ENCODE measurements at places on chromosomes 16 and 17.

DNA sequence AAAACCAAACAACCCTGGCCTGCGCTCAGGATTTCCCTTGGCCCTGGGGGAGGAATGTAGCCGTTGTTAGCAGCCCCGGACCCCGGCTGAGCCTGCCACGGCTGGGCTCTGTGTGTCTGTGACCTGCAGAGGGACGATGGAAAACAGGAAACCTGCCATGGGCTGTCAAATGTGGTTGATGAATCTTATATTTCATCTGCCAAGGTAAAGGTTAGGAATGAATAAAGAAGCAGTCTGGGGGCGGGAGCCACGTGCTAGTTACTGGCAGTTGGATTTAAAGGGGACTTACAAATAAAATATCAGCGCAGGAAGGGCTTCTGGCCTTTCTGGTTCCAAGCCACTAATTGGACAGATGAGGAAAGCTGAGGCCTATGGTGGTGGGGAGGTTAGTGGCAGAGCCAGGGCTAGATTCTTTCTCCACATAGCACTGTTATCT, at the start of gene KRT23:
Gene KRT23 (minus strand): TSS at position 263 of the 436 bp plus-strand sequence. CDS start 1,043 bp downstream, outside the sequence.
- DNase-seq, result no peak

DNA sequence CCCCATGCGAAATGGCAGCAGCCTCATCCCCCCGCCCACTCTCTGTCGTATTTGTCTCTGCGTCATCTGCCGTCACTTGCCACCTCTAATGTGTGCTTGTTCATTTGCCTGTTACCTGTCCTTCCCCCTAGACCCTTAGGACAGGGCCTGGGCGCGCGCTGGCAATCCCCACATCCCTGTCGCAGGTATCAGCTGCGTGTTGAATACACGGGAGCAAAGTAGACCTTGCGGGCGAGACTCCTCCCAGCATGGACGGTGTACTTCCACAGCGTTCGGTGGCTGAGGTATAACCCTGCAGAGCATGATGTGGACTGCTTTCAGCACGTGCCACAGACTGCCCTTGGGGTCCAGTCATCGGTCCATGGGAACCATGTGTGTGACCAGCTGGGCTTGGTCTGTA, 170.1 kb upstream of the CHMP6 start:
- DNase-seq, result no peak

DNA sequence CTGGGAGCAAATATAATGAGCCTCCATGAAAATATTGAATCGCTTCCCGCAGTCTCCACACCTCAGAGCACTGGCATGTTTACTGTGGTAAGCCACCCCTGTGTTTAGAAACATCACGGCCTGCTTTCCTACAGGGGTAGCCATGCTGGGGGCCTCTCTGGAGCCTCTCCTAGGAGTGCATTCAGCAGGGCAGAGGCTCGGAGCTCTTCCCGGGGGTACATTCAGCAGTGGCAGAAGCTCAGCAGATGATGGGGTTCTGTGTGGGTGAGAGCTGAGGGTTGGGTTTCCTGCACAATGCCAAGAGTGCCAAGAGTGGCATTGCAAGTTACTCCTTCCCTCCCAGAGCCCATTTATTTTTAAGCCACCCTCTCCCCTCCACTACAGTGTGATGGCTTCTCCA, 386.6 kb downstream of the SEC14L1 start:
- no peak for DNase-seq

- no peak for DNase-seq
These were observed 6.9 kb upstream of the KRT17 start for GRCh38 chr17:41631025-41631897.

- no peak for DNase-seq
These were observed 2.4 kb upstream of the C1QTNF8 start for GRCh38 chr16:1098266-1098991.

- DNase-seq, result no peak
These were observed at the start of gene FLII for GRCh38 chr17:18258356-18259038. FLII (minus strand) TSS chr17:18258738; CDS start chr17:18258690, 48 bp downstream.

DNA sequence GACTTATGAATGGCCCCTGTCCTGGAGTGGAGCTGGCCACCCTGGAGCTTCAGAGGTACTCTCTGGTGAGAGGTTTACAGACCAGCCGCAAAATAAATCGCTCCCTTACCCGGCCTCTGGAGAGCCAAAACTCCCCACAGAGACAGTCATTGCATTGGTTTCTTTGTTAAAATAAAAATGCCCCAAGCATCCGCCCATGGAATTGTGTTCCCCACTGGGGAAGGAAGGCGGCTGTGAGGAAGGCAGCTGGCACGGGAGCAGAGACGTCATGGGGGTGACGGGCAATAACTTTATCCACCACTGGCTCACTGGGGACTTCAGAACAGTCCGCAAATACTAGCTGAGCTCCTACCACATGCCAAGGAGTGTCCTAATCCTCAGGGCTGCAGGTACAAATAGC, 266.2 kb upstream of the FOXF1 start:
- no peak for DNase-seq

- DNase-seq, result no peak
These were observed 22.9 kb downstream of the ALDH3A2 start for GRCh38 chr17:19671433-19671832.

DNA sequence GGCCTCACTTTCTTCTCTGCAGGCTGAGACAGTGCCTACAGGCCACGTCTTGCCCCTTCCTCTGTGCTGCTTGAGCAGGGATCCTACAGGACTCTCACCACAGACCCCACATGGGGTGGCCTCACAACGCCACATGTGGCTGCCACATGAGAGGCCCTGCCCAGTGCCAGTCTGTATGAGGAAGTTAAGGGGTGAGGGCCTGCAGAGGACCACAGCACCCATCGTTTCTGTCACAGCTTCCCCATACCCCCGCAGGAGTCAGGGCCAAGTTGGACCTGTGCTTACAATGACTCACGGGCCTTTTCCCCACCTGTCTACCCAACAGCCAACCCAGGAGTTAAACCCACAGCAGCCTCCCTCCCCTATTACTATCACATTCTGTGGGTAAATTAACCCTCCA, 2.9 kb upstream of the GSDMB start:
- no peak for DNase-seq

GRCh38 chr16:4147236-4147635, 31.0 kb upstream of the ADCY9 start:
- no peak for DNase-seq

DNA sequence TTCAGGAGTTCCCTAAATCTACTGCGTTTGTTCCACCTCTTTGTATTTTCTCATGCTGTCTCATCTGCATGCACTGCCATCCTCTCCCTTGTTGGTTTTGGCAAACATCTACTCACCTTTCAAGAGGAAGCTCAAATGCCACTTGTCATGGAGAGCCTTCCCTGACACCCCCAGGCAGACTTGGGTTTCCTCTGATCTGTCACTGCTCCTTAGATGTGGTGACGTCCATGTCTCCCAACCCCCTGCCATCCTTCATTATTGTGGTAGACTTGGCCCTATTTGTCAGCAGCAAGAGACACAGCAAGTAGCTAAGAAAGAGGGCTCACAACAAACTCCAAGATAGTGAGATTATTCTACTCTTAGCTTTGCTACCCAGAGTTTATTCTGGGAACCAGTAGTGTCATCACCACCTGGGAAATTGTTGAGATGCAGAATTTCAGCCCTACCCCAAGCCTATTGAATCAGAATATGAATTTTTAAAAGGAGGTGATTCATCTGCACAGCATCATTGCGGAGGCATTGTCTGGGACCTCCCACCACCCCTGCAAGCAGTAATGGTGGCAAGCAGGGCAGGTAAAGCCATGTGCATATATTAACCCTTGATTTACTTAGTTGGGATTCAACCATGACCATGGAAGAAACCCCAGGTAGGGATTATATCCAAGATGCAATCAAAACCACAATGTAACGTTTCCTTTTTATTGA, 248.9 kb downstream of the SHISA9 start:
- no peak for DNase-seq

DNA sequence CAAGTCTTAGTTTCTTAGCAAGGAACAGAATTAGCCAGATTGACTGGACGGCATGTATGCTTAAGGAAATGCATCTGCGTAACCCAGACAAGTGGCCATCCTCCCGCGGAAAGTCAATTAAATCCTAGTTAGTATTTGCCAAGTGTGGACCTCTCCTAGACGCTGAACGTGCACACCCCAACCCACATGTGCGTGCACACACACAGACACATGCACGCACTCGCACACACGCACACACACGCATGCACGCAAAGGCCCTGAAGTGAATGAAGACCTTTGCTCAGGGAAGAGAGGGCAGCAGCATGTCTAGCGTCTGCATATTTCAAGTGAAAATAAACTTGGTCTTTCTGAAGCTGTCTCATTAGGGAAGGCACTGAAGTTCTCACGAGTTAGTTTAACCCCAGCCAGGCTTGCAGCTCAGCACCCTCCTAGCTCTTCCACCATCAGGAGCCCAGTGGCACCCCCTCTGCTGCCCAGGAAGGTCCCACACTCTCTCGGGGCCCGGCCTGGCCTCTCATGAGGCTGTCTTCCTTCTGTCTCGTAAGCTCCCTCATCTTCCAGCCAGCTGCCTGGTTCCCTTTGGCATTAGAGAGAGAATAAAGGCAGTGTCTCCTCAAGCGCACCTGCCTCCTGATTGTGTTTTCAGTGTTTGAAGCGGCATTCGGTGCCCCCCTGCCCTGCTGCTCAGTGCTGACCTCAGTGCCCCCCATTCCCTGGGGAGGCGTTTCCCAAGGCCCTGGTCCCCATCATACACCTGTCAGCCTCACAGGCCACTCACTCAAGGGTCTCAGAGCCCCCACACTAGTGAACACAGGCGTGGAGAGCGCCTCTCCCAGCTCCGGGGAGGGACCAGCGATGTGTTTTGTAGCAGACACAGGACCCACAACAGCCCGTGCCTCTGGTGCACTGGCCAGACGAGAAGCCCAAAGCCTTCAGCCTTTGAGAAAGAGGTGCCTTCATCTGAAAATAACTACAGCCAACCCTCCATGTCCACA, 52.2 kb upstream of the CHMP6 start:
- no peak for DNase-seq

- DNase-seq, result no peak
These were observed 19.0 kb upstream of the CPHXL start for GRCh38 chr16:75745242-75745641.

GRCh38 chr17:57567251-57567650, 177.8 kb downstream of the CCDC182 start:
- DNase-seq, result peak; percentile 86

GRCh38 chr16:87754535-87754934, 11.3 kb downstream of the KLHDC4 start:
- no peak for DNase-seq

- no peak for DNase-seq
These were observed 54.2 kb downstream of the CDRT4 start for GRCh38 chr17:15413101-15413771.

GRCh38 chr17:4560421-4560820, at the start of gene GGT6:
GGT6 (minus strand) TSS chr17:4560577; CDS start chr17:4560521, 56 bp downstream.
- no peak for DNase-seq

- DNase-seq, result no peak
These were observed 4.9 kb downstream of the ZG16B start for GRCh38 chr16:2834968-2835367.

DNA sequence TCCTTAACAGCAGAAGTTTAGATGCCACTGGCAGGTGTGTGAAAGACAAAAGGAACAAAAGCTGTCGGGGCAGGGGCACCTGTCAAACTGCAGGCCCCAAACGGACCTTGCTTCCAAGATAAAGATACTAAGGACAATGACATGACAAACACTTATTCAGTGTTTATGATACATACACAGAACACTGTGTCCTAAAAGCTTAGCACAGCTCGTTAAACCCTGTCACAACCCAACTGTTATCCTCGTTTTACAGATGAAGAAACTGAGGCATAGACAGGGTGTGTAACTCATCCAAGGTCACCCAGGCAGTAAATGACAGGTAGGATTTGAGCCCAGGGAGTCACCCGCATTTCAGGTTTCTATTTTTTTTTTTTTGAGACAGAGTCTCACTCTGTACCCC, 9.6 kb downstream of the SDK2 start:
- no peak for DNase-seq

GRCh38 chr16:57268804-57269800, 15.4 kb downstream of the PLLP start:
- no peak for DNase-seq

DNA sequence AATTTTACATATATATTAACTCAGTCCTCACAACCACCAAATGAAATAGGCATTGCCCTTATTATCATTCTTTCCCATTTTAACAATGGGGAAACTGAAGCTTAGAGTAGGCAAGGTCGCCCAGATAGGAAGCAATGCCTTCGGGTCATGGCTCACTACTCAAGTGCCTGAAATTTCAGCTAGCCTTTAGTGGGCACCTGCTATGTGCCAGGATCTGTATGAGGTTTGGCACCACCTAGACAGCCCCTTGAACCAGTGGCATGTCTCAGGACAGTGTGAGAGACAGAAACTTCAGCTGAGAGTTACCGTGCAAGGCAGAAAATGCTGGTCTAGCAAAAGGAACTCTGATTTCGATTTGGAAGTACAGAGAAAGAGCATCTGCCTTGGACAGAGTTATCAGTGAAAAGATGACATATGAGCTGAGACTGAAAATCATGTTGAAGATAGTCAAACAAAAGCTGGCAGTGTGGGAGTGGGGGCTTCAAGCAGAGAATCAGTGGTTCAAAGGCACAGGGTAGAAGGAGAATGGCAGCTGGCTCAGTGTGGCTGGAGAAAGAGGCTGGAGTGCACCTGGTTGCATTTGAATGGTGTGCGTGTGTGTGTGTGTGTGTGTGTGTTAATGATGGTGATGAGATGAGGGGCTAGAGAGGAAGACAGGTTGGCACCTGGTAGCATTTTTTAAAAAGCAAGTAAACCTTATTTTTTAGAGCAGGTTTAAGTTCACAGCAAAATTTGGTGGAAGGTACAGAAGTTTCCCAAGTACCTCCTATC, 29.1 kb downstream of the CDH13 start:
- DNase-seq, result no peak

GRCh38 chr16:66376577-66377305, 10.2 kb downstream of the CDH5 start:
- no peak for DNase-seq

GRCh38 chr17:951325-952132, 28.0 kb downstream of the NXN start:
- DNase-seq, result no peak

- no peak for DNase-seq
These were observed 363.9 kb upstream of the CDH5 start for GRCh38 chr16:66002601-66003000.

DNA sequence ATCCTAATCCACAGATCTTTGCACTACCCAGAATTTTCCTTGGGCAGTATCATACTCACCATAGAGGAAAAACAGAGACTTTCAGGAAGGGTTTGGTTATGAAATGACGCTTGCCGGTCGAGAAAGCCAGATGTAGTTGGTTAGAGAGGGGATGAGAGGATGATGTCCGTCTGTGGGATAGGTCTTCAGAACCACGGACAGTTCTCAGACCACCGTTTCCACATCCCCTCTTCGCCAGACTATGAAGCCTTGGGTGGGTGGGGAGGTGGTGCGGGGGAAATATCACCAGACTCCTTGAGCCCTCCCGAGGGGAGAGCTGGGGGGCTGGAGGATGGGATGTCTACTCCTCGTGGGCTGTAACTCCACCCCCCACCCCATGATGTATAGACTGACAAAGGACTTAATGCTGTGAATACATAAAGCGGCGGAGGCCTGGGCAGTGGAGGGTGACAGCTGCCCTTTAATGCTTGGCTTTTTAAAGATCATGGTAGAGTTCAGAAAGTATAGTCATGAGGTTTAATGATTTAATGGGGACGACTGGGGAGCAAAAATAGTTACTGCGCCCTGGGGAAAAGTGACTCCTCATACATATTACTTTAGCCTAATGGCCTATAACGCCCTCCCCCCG, 96.6 kb downstream of the MRM1 start:
- no peak for DNase-seq

GRCh38 chr17:64180089-64181073, 50.4 kb upstream of the ERN1 start:
- no peak for DNase-seq
